T-cell (primary cell): ENCODE measurements at places on chromosomes 5 and 9.

DNA sequence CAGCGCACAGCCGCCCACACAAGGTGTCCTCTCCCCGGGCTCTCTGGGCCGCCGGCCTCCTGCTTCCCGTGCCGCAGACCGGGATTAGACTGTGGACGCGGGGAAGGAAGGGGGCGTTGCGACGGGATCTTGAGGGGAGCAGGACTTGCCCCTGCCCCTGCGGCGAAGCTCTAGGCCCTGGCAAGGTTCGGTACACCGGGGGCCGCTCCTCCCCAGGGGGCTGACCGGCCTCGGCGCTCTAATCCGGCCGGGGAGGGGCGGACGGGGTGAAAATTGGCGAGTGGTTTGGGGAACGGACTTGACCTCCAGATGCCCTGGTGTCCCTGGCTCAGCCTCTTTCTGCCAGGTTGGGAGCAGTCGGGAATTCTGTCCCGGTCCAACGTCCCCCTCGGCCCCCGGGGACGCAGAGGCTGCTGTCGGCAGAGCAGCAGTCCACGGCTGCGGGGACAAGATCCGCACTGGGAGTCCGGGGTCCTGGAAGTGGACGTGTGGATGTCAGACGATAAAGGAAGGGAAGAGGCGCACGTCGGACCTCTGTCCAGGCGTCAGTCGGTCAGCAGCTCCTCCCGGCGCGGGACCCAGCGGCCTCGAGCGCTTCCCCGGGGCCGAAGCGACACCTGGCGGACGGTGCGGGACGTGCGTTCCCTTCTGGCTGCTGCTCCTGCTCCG, 1.9 kb upstream of the CNTFR start:
- DNase-seq: peak; percentile 75

GRCh38 chr9:1034271-1034670, 15.9 kb upstream of the DMRT2 start:
- no peak for DNase-seq

- no peak for DNase-seq
Measured at GRCh38 chr5:58060996-58061395, 398.9 kb downstream of the PLK2 start.

DNA sequence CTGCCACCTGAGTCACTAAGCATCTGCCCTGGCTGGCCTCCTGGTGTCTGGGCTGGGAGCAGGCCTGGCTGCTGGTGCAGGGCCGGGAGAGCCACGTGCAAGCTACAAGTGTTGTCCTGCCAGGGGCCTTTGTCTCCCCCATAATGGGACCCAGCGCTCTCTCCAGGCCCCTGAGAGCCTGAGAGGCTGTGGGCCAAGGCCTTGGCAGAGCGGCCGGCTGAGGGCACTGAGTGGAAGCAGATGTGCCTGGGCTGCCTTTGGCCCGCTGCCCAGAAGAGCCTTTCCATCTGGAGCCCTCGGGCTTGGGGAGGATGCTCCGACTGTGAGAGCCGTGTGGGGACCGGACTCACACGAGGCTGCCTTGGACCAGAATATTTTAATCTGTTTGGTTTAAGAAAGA, 185.5 kb downstream of the RGS3 start:
- DNase-seq: no peak
